ENCODE measurements at places on chromosomes 16 and 17. TPM values are rescaled to one million over a fixed set of nuclear protein-coding genes. Genes with fewer than 3 reads are reported as not detected.
A peak's percentile ranks its signal among the peaks of the same experiment; 100 is the strongest.

GRCh38 chr17:9232591-9233270 lies 211.4 kb downstream of the NTN1 start:
- H3K27ac ChIP-seq, result no peak overlapping the region
- H3K36me3 ChIP-seq, result no peaks in the 10 kb centered on the region
- H3K4me3 ChIP-seq, result no peak overlapping the region
- H3K27me3 ChIP-seq, result no peaks in the 10 kb centered on the region
- DNase-seq, result no peak

DNA sequence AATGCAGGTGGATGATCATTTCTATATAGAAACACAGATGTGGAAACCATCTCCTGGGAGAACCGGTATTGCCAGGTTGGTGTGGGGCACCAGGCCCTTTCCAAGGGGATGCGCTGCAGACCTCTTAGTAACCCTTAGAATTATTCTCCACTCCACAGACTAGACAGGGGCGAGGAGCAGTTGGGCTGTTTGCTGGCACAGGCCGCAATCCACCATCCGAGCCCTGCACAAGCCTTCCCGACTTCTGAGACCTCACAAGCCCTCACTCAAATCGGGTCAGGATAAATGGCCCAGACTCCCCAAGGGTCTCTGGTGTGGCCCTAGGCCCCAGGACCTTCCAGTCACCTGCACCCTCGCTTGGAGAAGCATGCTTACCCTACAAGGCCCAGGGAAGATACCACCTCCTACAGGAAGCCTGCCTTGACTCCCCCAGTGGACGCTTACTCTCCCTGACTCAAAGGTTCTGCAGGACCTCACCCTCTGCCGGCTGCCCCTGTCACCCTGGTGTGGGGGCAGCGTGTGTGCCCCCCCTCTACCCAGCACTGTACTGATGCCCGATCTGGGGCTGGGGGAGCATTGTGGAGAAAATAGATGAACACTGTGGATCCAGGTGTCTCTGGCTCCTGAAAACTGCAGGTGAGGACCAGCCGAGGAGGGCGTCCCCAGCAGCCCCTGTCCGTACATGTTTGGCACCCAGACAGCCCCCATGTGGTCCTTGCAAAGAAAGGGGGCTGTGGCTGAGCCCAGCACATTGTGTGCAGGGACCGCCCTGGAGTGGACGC lies 49.8 kb upstream of the ACSF3 start:
- DNase-seq, result no peak
- H3K4me1 ChIP-seq, result peaks cover 2% of the 10 kb centered on the region
- no peak overlapping the region for H3K4me3 ChIP-seq
- no peak overlapping the region for H3K27ac ChIP-seq

- H3K27ac ChIP-seq, result no peak overlapping the region
- H3K27me3 ChIP-seq, result no peaks in the 10 kb centered on the region
- H3K36me3 ChIP-seq, result no peaks in the 10 kb centered on the region
- no peak overlapping the region for H3K4me3 ChIP-seq
Observed at GRCh38 chr17:78057113-78057740, 71.3 kb downstream of the TMC6 start.

DNA sequence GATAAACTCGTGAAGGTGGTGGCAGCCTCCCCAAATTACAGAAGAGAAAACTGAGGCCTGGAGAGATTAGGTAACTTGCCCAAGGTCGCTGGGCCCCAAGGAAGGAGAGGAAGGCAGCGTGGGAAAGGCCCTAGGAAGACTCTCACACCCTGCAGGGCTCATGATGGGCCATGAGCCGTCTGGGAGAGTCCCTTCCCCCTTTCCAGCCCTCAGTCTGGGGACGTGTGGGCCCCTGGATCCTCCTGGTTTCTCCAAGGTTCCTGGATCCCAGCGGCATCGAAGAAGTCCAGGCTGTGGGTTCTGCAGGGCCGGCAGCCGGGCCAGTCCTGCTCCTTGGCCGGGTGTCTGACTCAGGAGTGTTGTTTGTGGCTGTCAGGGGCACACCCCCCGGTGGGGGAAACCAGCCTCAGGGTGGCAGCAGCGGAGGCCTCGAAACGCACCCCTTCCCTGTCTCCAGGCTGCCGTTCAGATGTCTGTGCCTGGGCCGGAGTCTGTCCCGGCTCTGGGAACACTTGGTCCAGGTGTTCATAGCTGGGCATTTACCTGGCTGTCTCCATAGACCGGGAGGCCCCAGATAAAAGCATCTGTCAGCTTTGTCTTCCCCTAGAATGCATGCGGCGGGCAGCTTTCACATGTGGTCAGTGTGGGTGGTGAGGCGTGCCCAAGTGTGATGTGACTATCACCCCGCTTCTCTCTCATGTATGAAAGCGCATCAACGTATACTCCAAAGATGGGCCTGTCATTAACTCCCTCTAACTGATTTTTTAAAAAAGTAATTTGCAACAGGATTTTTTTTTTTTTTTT lies 3.7 kb upstream of the RAP1GAP2 start:
- peak; percentile 85 for DNase-seq
- peak overlapping the region; percentile 70 for H3K27ac ChIP-seq
- peaks cover 33% of the 10 kb centered on the region for H3K27me3 ChIP-seq

- peaks cover 39% of the 10 kb centered on the region for H3K27me3 ChIP-seq
- H3K4me1 ChIP-seq, result peaks cover 28% of the 10 kb centered on the region
- no peaks in the 10 kb centered on the region for H3K36me3 ChIP-seq
- no peak overlapping the region for H3K27ac ChIP-seq
- no peak for DNase-seq
- H3K4me3 ChIP-seq, result no peak overlapping the region
Observed at GRCh38 chr17:28226563-28227315, 92.3 kb upstream of the TMEM97 start.

DNA sequence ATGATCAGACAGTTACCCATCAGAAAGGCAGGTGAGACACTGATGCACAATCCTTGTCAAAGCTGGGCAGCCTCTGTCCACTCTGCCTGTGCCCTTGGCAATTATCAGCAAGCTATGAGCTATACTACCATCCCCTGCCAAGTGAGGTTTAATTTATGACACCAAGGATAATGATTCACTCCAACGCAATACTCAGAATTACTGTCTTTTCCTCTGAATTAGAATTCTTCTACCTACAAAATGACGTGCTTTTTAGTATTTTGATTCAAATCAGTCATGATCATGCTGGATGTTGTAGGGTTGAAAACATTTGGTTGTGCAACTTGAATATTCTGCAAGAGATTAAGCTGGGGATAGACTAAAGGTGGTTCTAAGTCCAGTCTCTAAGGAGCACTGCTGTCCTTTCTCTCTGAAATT lies 116.8 kb upstream of the SOX9 start:
- H3K36me3 ChIP-seq, result no peaks in the 10 kb centered on the region
- DNase-seq, result no peak
- no peaks in the 10 kb centered on the region for H3K4me1 ChIP-seq
- H3K27me3 ChIP-seq, result no peaks in the 10 kb centered on the region
- H3K27ac ChIP-seq, result no peak overlapping the region
- no peak overlapping the region for H3K4me3 ChIP-seq

DNA sequence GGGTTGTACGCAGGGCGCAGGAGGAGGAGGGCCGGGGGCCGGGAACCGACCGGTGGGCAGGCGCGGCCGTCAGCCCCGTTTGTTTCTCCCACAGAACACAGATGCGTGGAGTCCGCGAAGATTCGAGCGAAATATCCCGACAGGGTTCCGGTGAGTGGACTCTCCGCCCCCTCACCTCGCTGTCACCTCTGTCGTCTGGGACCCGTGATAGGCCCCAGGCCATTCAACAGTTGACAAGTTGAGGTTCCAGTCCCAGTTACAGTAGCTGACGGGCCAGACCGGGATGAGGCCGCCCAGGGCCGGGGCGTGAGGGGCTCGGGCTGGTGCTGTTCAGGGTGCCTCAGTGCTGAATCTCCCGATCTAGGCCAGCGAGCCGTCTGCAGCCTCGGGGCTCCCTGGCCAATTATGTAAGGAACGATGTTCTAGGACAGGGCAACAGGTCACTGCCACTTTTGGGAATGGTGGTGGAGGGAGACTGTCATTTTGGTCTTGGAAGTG lies 628 bp downstream of the GABARAPL2 start:
- H3K36me3 ChIP-seq, result peaks cover 32% of the 10 kb centered on the region
- peak overlapping the region; percentile 74 for H3K27ac ChIP-seq
- peak; percentile 36 for DNase-seq
- peaks cover 13% of the 10 kb centered on the region for H3K27me3 ChIP-seq
- H3K4me3 ChIP-seq, result peak overlapping the region; percentile 100

GRCh38 chr17:39143552-39144093 lies 7.8 kb downstream of the PLXDC1 start:
- no peak overlapping the region for H3K4me3 ChIP-seq
- peaks cover 3% of the 10 kb centered on the region for H3K27me3 ChIP-seq
- no peaks in the 10 kb centered on the region for H3K36me3 ChIP-seq
- H3K4me1 ChIP-seq, result no peaks in the 10 kb centered on the region
- DNase-seq, result no peak

DNA sequence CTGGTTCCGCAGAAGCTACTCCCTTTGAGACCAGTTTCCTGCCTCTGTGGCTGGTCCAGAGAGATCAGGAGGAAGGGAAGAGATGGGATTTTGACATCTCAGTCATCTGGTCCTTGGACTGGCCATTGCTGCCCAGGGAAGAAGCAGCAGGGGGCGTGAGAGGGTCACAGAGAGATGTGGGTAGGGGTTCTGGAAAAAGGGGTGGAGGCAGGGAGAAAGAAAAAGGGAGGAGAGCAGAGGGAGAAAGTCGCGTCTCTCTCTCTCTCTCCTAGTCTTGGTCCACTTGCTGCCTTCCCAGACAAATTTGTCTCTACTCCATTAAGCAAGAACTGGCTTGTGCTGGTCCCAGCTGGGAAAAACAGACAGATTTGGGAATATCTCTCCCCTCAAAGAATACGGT lies 4.4 kb downstream of the SHBG start:
- H3K4me1 ChIP-seq, result peaks cover 2% of the 10 kb centered on the region
- no peaks in the 10 kb centered on the region for H3K36me3 ChIP-seq
- H3K27ac ChIP-seq, result no peak overlapping the region
- peaks cover 2% of the 10 kb centered on the region for H3K27me3 ChIP-seq

DNA sequence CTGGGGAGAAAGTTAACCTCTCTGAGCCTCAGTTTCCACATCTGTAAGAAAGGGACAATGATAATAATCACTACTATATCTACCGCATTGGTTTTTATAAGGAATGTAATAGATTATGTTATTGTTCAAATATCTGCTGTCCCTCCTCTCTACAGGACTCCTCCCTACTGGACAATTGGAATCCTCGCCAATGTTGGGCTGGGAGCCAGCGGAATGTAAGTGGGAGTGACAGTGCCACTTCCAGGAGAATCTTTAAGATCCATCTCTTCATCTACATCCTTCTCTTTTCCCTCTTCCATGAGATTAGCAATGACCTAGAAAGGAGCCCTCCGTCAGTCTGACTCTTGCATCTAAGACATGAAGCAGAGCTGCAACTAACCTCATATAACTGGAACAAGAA lies 95.1 kb downstream of the GRIN2A start:
- no peak for DNase-seq
- H3K4me3 ChIP-seq, result no peak overlapping the region
- H3K27ac ChIP-seq, result no peak overlapping the region

DNA sequence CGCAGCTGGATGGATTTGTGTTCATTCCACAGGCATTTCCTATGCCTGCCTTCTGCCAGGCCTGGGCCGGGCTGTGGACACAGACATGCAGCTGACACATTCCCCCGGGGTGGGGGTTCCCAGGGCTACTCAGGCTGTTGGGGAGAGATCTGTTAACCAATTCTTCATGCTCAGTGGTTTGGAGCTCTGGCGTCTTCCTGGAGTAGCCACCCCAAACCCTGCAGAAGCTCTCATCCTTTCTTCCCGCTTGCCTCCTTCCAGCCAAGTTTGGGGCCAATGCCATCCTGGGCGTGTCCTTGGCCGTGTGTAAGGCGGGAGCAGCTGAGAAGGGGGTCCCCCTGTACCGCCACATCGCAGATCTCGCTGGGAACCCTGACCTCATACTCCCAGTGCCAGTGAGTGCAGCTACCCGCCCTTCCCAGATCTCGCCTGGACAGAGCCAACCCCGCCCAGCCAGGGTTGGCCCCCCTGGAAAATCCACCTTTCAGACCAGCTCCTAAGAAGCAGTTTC lies 2.6 kb downstream of the ENO3 start:
- peaks cover 25% of the 10 kb centered on the region for H3K4me1 ChIP-seq
- H3K27me3 ChIP-seq, result no peaks in the 10 kb centered on the region
- DNase-seq, result no peak
- H3K36me3 ChIP-seq, result peaks cover 5% of the 10 kb centered on the region

DNA sequence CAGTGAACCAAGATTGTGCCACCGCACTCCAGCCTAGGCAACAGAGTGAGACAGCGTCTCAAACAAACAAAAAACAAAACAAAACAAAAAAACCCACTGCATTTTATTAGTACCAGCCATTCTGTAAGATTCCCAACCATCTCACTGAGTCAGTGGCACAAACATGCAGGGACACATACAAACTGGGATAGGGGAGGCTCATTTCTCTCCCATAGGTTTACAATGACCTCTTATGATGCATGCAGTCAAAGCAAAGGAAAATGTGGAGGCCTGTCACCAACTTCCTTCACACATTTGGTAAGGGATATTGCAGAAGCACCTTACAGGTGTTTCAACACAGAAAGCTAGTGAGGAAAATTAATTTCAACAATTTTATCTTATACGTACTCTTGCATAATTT lies 12.4 kb upstream of the STRADA start:
- H3K36me3 ChIP-seq, result peaks cover 58% of the 10 kb centered on the region
- DNase-seq, result no peak
- H3K4me1 ChIP-seq, result peaks cover 15% of the 10 kb centered on the region
- no peaks in the 10 kb centered on the region for H3K27me3 ChIP-seq
- no peak overlapping the region for H3K27ac ChIP-seq

DNA sequence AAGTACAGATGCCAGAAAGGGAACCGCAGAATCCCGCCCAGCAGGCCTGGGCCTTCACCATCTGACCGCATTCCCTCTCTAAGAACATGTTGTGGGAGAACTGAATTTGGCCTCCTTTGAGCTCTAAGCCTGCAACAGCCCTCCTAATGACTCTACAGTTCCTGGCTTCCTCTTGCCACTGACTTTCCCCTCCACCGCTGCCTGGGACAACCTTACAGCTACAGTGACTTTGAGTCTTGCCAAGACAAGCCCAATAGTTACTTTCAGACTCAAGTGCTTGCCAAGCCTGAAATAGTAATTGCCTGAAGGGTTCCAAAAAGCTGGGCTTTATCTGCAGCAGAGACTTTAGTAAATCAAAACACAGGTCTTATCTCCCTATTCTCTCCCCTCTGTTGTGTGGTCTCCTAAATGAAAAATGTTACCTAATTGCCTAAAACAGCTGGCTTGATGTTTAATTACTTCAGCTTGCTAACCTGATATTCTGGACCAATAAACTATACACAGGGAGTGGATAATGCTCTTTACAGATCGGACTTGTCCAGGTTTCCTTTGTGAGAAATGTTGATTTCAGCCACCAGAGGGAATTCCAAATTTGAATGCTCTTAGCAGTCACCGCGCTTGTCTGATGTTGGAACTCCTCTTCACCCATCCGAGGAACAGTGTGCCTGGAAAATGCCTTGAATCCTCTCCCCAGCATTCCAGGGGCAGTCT lies 85.1 kb upstream of the TBX2 start:
- no peaks in the 10 kb centered on the region for H3K27me3 ChIP-seq
- no peaks in the 10 kb centered on the region for H3K4me1 ChIP-seq
- no peak overlapping the region for H3K27ac ChIP-seq
- DNase-seq, result no peak

Gene KRTAP9-2
- total RNA-seq, result not detected

Gene CD300LG
- total RNA-seq, result not detected

Gene HOXB1
- total RNA-seq, result not detected

Gene ST6GALNAC2
- total RNA-seq, result 0.65 TPM

Gene ACLY
- 183 TPM for total RNA-seq

Gene DBNDD1
- not detected for total RNA-seq

Gene GPR142
- total RNA-seq, result 0.15 TPM

Gene ACD
- 43.5 TPM for total RNA-seq

Gene FOXN1
- not detected for total RNA-seq

Gene KRT33A
- not detected for total RNA-seq

Measured in activated CD4-positive, alpha-beta memory T cell treated with anti-CD3 and anti-CD28 coated beads, Interleukin-2, amount 10 ng/mL, durations not matched to agents 7 days and 5 days (primary cell).